EL (cell line): ENCODE measurements at places on chromosomes 3 and 15.

- DNase-seq = no peak
Measured at GRCh38 chr3:57952651-57953050, 55.6 kb upstream of the FLNB start.

DNA sequence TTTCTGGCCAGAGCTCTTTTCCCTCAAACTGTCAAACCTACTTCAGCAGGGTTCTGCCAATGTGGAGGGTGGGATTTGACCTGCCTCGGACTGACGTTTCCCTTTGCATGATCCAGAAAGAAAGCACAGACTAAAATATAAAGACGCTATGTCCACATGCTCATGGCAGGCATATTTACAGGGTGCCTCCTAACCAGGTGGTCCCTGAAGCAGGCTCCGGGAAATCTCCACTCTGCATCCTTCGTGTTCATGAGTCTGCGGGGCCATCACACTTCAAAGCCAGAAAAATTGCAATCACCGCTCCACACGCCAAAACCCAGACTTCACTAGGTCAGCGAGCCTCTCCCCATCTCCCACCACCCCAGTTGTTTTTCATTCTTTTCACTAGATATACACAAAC, 143.3 kb upstream of the IGF1R start:
- DNase-seq = no peak

- DNase-seq = no peak
Measured at GRCh38 chr3:185625784-185626183, 39.7 kb downstream of the SENP2 start.

DNA sequence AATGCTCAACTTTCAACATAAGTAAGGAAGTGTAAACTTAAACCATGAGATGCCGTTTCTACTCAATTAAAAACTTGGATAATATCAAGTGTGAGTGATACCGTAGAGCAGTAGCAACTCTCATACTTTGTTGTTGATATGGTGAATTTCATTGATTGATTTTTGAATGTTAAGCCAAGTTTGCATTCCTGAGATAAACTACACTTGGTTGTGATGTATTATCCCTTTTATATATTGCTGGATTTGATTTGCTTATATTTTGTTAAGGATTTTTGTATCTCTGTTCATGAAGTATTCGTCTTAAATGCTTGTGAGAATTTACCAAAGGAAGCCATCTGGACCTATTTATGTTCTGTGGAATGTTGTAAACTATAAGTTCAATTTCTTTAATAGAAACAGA, 21.7 kb downstream of the SLMAP start:
- no peak for DNase-seq

GRCh38 chr3:130081351-130081881, at the start of gene ALG1L2:
TSS of gene ALG1L2 (plus strand) at chr3:130081831. CDS start at chr3:130082017, 186 bp downstream.
- no peak for DNase-seq

DNA sequence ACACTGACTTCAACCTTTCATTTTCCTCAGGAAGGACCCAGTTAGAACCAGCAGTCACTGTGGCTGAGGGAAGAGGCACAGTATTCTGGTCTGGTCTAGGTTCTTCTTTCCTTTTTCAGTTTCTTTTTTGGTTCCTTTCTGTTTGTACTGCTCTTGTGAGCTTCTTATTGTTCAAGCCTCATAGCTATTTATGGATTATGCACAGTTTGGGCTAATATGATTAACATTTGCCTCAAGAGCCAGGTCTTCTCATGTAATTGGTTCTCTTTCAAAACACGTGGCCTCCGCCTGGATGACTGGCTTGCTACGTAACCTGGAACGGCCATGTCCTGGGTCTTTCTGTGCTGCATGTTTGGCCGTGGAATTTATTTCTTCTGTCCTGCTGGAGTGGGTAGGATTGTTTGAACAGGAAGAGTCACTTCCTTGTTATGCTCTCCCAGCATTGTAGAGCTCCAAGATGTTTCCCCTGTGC, 43.3 kb downstream of the RBMS3 start:
- peak; percentile 92 for DNase-seq
